Kidney tubule cell (primary cell): ENCODE measurements at places on chromosomes 7 and 10.

GRCh38 chr10:101062232-101063049 lies 652 bp downstream of the KAZALD1 start:
- DNase-seq, result peak; percentile 70

DNA sequence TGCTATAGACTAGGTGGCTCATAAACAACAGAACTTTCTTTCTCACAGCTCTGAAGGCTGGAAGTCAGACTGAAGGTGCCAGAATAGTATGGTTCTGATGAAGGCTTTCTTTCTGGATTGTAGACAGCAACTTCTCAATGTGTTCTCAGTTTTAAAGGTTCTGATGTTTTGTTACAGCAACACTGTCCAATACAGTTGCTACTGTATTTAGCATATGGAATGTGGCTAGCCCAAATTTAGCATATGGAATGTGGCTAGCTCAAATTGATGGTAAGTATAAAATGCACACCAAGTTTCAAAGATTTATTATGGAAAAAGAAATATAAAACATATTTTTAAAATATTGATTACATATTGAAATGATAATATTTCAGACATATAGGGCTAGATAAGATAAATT lies 145.3 kb downstream of the MBL2 start:
- DNase-seq, result no peak

DNA sequence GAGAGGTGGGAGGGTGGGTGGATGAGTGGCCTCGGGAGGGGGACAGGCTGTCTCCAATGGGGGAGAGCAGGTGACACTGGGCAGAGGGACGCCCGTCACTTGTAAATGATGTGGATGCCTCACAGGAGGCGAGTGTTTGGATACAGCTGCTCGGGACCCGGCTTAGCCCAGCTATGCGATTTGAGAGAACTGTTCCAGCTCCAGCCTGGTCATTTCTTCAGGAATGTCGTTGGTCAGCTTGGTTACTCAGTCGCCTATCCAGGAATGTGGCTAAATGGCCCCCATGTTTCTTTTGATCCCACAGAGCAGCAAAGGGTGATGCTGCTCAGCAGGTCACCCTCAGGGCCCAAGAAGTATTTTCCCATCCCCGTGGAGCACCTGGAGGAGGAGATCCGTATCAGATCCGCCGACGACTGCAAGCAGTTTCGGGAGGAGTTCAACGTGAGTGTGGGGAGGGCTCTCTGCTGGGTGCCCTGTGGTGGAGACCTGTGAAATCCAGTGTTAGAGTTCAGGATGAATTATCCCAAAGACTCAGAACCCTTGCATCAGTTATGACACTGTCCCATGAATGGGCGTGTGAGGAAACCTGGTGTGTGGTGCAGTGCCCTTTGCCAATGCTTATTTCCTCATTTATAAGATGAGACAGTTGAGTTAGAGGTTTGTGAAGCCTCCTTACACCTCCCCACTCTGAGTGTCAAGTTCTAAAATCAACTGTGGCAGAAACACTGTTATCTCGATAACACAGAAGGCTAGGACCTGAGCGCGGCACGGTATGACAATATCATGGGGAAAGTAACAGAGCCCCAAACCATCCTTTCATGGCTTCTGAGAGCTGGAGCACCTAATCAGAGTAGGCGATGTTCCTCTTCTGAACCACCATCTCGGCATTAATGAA lies 76.8 kb downstream of the MKI67 start:
- no peak for DNase-seq

GRCh38 chr7:35424440-35424839 lies 170.5 kb upstream of the TBX20 start:
- no peak for DNase-seq

GRCh38 chr10:125049216-125049881 lies 107.4 kb downstream of the ZRANB1 start:
- DNase-seq, result no peak

DNA sequence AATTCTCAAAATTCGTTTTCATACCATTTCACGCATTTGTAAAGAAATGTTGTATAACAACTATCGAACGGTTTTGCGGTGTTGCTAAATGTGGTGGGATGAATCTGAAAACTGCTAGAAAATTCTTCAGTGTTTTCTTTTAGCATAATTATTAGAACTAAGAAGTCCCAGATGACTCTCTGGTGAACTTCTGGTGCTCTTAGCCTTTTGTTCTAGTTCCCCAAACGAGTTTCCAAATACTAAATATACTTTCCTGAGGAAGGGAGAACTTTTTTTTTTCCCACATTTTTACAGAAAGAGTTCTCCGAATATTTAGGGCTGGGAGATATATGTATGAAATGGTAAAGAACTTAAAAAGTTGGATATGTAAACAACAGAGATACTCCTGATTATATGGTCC lies 82.5 kb downstream of the ICA1 start:
- DNase-seq, result no peak

- DNase-seq, result no peak
Measured at GRCh38 chr10:89346405-89347254, 18.8 kb downstream of the IFIT3 start.

DNA sequence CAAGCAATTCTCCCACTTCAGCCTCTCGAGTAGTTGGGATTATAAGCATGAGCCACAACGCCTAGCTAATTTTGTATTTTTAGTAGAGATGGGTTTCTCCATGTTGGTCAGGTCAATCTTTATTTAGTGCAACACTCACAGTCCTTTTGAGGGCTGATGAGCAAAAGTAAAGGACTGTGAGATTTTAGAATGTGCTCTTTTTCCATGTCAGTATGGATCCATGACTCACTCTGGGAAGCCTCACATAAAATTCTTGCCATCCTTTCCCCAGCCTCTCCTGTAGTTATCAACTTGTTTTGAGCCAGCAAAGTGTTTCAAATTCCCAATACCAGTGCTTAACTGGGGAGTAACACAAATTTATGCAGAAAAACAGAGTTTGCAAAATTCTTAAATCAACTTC lies 135.8 kb upstream of the CXCL12 start:
- DNase-seq, result no peak

GRCh38 chr10:664301-664700 lies 25.2 kb downstream of the DIP2C start:
- no peak for DNase-seq

- peak; percentile 94 for DNase-seq
Measured at GRCh38 chr10:17200912-17201793, at the start of gene TRDMT1. TSS of gene TRDMT1 (minus strand) at chr10:17201672. CDS start at chr10:17201634, 38 bp downstream.

DNA sequence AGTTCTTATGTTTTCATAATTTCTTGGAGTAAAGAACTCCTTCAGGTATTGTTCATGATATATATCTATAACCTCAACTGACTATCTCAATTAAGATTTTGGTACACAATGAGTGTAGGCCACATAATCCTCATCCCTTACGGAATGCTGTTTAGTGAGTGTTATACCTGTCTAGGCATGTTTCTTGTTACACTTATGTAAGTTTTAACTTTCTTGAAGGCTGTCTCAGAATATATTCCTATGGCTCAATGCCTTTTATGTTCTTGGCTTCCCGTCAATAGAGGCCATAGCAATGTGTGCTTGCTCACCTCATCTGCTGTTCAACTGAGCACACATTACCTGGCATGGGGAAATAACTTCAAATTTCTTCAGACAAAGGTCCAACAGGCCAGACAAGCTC lies 185.1 kb downstream of the CTTNBP2 start:
- peak; percentile 25 for DNase-seq

- no peak for DNase-seq
Measured at GRCh38 chr7:69568266-69568665, 30.0 kb upstream of the AUTS2 start.

DNA sequence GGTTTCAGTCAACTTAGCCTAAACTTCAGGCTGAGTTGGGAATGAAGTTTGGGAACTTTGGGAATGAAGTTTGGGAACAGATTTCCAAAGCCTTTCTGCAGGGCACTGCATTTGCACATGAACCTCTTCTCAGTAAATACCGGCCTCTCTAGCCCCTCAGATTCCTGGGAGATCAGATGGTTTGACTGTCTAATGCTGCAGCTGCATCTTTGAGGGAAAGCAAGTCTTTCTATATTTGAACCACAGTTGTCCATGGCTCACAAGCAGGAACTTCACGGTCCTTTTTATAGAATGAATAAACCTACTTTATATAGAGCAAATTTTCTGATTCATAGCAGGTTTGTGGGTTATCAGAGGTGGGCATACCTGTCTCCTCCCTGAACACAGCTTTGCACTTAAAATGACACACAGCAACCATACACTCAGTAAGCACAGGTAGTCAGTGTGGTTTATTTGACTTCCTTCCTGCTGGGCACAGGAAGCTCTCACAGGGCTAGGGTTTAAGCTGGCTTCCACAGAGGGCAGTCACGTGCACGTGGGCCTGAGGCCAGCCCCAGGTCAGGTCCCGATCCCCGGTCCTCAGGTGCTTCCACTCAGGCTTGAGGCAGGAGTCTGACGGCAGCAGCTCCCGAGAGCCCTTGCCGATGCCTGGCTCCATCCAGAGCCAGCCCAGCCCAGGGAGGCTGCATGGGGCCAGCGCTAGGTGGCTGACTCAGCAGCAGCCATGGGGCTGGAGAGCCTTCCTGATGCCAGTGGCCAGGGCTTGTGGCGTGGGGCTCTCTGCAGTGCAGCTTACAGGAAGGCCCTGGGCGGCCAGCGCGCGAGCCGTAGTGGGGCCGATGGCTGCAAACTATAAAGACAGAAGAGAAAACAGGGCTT lies 12.8 kb upstream of the MMP21 start:
- peak; percentile 32 for DNase-seq

- no peak for DNase-seq
Measured at GRCh38 chr10:131363416-131363815, 51.9 kb upstream of the TCERG1L start.

DNA sequence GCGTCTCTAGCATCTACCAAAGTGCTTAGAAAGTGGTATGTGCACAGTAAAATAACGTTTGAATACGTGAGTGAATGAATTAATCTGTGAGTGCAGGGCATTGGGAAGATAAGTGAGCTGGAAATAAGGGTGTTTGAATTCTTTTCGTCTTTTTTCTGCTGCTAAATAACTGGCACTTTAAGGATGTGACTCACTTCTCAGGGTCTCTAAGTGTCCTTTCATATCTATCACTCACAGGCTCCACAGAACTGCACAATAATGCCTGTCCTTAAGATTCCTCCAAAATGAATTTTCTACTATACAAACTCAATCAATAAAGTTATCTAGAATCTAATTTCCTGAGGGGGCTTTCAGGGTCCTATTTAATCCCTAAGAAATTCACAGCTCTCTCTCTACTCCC lies 3.2 kb upstream of the DGKB start:
- DNase-seq, result no peak

- DNase-seq, result no peak
Measured at GRCh38 chr7:109635374-109635773, 1065.7 kb downstream of the DNAJB9 start.

DNA sequence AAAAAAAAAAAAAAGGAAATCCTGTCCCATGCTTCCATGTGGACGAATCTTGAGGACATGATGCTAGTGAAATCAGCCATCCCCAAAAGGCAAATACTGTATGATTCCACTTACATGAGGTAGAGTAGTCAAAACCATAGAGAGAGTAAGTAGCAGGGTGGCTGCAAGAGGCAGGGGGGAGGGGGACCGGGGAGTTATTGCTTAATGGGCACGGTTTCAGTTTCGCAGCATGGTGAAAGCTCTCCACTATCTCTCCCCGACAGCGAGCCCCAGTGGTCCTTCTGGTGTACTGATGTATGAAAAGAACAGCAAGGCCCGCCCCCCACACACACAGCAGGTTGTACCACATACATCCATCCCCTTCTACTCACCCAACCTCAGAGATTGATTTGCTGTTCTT lies 32.8 kb downstream of the NOD1 start:
- DNase-seq, result peak; percentile 47

DNA sequence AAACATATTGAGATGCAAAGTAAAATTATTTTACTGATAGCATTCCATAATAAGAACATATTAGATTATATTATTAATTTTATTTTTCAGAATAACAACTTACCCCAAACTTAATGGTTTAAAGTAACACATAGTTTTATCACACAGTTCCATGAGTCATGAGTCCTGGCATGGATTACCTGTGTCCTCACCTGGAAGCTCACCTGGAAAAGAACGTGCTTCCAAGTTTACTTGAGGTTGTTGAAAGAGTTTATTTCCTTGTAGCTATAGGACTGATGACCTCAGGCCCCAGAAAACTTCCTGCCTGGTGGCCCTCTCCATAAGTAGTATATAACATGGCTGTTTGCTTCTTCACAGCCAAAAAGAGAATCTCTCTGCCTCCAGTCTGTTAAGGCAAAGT lies 254.6 kb downstream of the TFEC start:
- DNase-seq, result peak; percentile 26

DNA sequence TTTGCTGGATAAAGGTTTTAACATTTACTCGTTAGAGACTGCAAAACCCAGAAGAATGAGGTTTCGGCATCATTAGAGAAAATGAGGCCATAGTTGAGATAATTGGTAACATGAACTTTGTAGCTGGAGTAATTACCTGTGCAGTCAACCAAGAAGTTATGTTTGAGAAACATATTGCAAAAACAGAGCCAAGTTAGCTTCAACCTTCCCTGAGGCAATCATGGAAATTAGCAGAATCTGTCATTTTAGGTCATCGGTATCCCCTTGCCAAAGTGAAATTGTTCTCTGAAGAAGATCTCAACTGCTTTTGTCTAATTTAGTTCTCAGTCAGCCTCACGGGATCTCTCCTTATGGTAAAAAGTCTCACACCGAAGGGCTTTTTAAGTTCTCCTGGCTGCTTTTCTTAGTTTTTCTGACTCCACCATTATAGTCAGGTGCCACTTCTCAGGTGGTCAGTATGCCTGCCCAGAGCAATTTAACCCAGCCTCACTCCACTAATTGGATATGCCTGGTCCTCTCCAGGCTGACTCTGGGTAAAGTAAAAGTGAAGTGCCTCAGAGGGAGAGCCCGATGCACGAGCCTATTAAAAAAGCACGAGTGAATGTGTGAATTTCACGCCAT lies 52.5 kb downstream of the NRCAM start:
- no peak for DNase-seq

- DNase-seq, result peak; percentile 72
Measured at GRCh38 chr7:88224601-88225275, 4.9 kb upstream of the SRI start.

DNA sequence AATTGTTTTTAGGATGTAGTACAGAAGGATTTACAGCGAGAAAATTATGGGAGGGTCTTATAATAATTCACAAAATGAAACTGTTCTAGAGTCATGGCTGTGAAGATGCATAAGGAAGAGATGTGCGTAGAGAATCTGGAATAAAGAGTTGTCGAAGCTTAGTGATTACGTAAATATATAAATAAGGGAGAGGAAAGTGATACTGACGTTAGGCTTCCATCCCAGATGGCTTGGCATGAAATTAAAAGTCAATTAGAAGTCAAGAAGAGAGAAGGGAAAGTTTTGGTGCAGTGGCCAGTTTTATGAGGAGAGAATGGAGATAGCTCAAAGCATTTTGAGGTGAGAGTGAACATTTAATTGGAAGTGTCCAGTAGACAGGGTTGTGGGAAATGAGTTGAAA lies 85.5 kb downstream of the LCOR start:
- DNase-seq, result no peak

DNA sequence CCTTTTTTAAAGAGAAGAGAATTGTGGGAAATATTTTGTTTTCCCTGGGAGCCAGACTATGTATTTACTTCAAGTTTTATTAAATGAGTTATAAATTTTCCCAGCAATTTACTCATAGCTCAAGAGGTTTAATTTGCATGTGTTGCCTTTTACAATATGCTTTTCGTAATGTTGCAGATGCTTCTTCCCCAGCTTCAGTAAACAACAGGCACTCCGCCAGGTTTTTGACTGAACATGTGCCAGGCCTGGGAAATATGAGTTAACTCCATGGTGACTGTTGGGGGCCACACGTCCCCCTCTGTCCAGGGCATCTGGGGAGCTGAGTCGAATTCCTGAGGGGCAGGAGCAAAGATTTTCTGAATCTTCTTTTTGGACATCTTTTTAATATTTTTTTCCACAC lies 545.7 kb downstream of the LRMDA start:
- DNase-seq, result no peak
